ENCODE measurements at places on chromosomes 12 and 14.

- no peak for DNase-seq
Measured at GRCh38 chr14:64719601-64720000, 15.4 kb downstream of the PLEKHG3 start.

- peak; percentile 78 for DNase-seq
Measured at GRCh38 chr12:54398995-54399793, 14.7 kb upstream of the ZNF385A start.

GRCh38 chr14:94682736-94683135, 70.5 kb downstream of the SERPINA3 start:
- DNase-seq = no peak

DNA sequence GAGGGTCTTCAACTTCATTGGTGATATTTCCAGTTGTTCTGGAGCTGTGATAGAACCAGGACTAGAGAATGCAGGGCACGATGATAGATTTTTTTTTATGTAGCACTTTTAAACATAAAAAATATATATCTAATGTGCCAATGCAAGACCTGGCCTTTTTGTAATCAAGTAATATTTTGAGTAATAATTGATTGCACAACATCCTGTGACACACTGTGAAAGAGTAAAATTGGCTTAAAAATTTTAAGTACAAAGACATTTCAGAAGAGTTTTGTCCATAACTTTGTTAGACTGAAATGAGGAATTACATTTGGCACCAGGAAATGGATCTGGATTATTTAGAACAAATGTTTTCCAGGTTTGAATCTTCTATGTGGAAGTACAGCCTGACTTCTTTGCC, 22.1 kb downstream of the PRKCH start:
- DNase-seq = no peak

DNA sequence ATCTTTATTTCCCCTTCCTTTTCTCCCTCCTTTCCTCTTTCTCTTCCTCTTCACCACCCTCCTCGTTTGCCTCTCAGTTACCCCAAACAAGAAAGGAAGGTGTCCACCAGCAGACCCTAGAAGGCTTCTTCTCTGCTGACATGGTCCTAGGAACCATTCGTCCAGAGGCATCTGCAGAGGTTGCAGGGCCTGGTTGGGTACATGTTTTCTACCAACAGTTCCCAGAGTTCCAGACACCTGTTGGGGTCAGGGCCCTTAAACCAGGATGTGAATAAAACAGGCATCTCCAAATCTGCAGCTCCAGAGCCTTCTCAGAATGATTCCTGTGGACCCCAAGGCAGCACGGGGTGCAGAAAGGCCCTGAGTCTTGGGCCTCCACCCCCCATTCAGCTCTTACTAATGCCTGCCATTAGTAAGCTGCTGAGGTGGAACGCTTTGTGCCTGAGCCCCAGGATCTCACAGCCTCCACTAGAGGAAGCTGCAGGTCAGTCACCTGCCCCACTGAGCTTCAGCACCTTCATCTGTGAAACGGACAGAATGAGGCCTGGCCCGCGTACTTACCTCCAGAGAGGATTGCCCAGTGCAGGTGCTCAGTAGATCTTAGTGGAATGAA, 130.4 kb downstream of the DICER1 start:
- DNase-seq = no peak

DNA sequence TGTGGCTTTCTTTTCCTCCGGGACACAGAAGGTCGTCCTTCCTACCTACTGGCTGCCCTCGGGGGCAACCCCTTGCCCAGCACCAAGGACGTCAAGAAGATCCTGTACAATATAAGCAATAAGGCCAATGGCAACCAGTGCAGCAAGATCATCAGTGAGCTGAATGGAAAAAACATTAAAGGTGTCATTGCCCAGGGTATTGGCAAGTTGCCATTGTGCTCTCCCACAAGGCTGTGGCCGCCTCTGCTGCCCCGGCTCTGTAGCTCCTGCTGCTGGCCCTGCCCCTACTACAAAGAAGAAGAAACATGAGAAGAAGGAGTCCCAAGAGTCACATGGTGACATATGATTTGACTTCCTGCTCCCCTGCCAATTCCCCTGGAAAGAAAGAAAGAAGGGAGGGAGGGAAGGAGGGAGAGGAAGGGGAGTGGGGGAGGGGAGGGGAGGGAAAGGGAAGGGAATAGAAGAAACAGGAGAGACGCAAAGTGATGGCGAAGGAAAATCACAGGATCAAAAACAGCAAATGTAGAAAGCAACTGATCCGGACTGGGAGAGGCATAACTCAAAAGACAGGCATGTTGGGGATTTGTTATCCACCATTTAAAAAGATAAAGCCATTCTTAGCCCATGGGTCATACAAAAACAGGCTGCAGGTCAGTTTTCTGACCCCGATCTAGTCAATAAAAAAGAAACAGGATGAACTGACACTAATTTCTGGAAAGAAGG, 61.3 kb upstream of the RESF1 start:
- peak; percentile 100 for DNase-seq

GRCh38 chr12:94561943-94562411, 88.4 kb downstream of the TMCC3 start:
- DNase-seq = peak; percentile 69

DNA sequence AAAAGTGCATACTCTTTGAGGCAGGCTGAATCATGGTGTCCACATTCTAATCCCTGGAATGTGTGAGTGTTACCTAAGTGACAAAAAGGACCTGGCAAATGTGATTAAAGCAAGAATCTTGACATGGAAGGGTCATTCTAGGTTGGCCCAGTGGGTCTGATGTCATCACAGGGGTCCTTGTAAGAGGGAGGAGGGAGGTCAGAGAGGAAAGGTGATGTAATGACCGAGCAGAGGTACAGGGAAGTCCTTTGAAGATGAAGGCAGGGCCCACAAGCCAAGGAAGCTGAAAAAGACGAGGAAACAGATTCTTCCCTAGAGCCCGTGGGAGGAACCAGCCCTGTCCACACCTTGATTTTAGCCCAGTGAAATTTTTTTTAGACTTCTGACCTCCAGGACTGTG, 60.1 kb downstream of the MAP1LC3B2 start:
- no peak for DNase-seq

- DNase-seq = peak; percentile 79
Measured at GRCh38 chr14:34722723-34723545, 8.5 kb upstream of the CFL2 start.

DNA sequence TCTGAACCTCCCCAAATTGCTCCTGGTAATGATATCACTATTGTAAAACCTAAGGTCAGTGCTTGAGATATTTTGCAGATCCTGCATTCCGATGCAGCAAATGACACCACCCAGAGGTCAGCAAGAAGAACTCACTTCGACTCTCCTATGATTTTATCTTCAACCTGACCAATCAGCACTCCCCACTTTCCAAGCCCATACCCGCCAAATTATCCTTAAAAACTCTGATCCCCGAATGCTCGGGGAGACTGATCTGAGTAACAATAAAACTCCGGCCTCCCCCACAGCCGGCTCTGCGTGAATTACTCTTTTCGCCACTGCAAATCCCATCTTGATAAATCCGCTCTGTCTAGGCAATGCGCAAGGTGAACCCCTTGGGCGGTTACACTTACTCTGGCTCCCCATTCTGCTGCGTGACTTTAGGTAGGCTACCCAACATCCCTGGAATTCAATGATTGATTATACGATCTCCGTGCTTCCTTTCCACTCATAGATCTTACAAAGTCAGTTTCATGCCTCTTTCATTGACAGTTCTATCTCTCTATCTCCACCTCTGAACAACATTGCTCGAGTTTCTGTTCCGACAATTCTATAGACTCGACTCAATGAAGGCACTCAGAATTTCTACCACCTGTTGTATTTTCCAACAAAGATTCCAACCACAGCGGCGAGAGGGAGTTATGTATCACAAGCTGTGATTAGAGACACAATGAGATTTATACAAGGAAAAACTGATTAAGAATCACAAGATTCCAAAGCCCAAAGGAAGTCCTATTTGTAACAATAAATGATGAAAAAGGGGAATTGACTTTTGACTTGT, 939 bp downstream of the NPC2 start:
- DNase-seq = peak; percentile 19

- DNase-seq = no peak
Measured at GRCh38 chr14:94458558-94459205, 6.1 kb upstream of the SERPINA11 start.
